SK-N-SH (cell line): ENCODE measurements at places on chromosomes 12 and 14. TPM values are rescaled to one million over a fixed set of nuclear protein-coding genes. Genes with fewer than 3 reads are reported as not detected.

IL23A gene
- 0.29 and 0.46 TPM in 2 replicates for polyA plus RNA-seq

GNB3 gene
- 12.9 and 13.8 TPM in 2 replicates for polyA plus RNA-seq

STAT6 gene
- polyA plus RNA-seq, result 0.15 and 0.42 TPM in 2 replicates

GLS2 gene
- polyA plus RNA-seq, result 1.2 and 2.1 TPM in 2 replicates

EPYC gene
- not detected in 2 replicates for polyA plus RNA-seq

FAR2 gene
- polyA plus RNA-seq, result 7.4 and 7.9 TPM in 2 replicates

NR2C1 gene
- polyA plus RNA-seq, result 15.9 and 19.1 TPM in 2 replicates

IAPP gene
- polyA plus RNA-seq, result 0.42 TPM in 1 of 2 replicates, not detected in the other

LMNTD1 gene
- polyA plus RNA-seq, result 0.20 and 0.32 TPM in 2 replicates

PPP1R36 gene
- polyA plus RNA-seq, result 0.08 and 0.15 TPM in 2 replicates

AQP2 gene
- polyA plus RNA-seq, result not detected in 2 replicates

ZNF385A gene
- 1.5 and 2.6 TPM in 2 replicates for polyA plus RNA-seq

MGAT4C gene
- polyA plus RNA-seq, result 0.02 and 0.07 TPM in 2 replicates
